ENCODE measurements at places on chromosomes 11 and 22.
A peak's percentile ranks its signal among the peaks of the same experiment; 100 is the strongest.

GRCh38 chr11:9693801-9694553, 30.1 kb downstream of the SWAP70 start:
- DNase-seq: no peak

GRCh38 chr11:69516526-69516925, 35.1 kb downstream of the LINC01488 start:
- no peak for DNase-seq

- no peak for DNase-seq
These were observed 14.3 kb downstream of the BIRC2 start for GRCh38 chr11:102361086-102362031.

- peak; percentile 83 for DNase-seq
These were observed 41.2 kb downstream of the IGLL5 start for GRCh38 chr22:22928666-22929380.

GRCh38 chr22:21690401-21690801, 24.6 kb downstream of the PPIL2 start:
- DNase-seq: peak; percentile 79

- DNase-seq: no peak
These were observed 222.9 kb downstream of the NAV2 start for GRCh38 chr11:19935507-19935906.

Measured in GM20000 (cell line).